GM03348 (cell line): ENCODE measurements at places on chromosomes 13 and 19.

DNA sequence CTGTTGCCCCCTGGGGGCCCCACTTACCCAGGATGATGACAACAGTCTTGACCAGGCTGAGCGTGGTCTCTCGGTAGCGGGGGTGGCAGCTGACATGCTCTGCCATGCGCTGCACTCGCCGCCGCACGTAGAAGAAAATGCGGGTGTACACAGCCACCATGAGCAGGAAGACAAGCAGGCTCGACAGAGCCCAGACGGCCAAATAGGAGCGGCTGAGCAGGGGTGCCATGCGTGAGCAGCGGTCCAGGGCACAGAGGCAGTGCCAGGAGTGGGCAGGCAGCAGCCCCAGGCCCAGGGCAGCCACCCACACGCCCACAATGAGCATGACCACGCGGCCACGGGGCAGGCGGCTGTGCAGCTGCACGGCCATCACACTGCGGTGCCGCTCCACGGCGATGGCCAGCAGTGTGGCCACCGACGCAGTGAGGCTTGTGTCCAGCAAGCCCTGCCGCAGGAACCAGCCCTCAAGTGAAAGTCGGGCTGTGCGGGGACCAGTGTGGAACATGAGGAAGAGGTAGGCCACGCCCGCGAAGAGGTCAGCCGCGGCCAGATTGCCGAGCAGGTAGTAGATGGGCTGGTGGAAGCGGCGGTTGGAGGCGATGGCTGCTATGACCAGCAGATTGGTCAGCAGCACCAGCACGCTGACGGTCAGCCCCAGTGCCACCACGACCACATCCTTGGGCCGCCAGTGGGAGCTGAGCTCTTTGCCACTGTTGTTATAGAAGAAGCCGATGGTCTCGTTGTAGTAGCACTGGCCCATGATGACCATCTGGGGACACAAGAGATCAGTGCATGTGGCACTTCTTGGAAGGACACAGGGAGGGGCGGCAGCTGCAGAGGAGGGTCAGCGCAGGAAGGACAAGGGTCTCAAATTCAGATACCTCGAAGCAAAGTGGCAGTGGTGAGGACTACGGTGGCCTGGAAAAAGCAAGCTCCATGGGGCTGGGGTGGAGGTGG is 1.2 kb downstream of the LPAR2 start:
- no peak for DNase-seq

DNA sequence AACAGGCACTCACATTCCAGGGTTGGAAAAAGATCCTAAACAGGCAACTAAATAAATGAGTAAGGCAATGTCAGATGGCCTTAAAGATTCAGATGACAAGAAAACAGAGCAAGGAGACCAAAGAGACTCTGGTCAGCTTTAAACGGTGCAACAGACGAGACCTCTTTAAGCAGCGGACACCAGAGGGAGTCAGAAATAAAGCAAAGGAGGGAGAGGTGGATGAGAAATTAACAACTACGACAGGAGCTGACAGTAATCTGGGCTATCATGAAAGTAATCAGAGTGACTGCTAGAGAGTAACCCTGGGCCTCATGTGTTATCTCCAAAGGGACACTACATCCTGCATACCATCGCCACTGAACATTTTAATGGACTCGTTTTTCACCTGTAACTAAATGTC is 1.1 kb downstream of the ZNF550 start:
- DNase-seq: peak; percentile 45

DNA sequence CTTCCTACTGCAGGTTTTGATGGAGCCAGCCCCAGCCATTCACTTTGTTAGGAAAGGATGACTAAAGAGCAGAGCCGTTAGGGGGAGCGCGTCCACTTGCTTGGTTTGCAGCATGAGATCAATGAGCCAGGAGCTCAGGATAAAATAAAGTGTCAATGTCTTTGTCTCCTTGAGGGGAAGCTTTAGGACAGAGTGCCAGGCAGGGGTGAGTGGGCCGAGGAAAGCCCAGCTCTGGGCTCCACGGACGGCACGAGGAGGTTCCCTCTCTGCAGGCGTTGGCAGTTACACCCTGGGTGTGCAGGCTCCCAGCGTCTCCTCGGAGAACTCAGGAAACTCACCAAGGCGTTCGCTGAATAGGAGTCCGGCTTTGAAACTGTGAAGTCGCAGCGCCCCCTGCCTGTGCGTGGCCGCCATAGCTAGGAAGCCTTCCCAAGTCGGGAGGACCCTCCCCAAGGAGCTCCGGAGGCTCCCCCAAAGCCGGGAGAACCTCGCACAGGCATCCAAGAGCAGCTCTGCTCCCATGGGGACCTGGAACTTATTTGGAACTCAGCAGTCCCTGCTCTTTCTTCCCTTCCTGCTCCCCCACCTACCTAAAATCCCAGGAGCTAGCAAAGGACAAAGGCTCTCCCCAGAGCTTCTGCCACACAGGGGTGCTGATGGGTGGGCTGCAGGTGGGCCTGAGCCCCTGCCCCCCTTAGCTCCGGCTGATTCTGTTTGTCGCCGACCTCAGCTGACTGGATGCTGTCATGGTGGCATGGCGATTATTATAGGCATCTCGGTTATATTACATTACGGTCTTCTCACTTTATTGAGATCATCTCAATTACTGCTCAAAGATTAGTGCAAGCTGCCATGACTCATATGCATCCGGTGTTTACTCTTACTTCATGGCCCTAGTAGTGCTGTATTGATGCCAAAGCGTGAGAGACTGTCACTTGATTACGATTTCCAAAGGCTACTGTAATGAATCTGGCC is 34.4 kb downstream of the GSX1 start:
- DNase-seq: peak; percentile 93

GRCh38 chr19:30084390-30084819 is 142.4 kb downstream of the URI1 start:
- DNase-seq: no peak

DNA sequence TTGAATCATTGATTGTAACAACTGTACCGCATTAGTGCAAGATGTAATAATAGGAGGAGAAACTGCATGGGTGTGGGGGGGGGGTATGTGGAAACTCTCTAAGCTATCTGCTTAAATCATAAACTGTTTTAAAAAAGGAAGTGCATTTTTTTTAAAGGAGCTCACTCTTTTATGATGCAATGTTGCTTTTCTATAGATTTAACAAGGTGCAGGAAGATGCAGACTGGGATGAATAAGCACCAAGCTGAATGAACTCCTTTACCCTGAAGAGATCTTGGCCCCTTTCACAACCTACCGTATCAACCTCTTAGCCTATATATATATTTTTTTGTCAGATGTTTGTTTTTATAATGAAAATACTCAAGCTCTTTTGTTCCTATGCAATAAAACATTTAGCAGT is 95.9 kb downstream of the AKAP11 start:
- DNase-seq: no peak

DNA sequence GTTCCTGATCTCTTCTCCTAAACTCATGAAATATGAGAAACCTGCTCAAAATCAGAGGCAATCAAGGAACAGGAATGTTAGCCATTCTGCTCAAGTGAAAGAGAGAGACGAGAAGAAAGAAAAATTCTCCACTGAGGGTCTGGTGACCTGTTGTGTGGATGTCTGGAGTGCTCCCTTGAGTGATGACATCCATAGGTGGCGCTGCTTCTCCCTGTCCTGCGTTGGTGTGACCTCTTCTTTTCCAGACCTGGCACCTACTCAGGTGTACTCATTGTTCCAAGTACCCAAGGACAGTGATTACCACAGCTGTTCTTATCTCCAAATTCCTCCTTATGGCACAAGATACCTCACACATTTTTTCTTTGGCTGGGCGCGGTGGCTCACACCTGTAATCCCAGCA is 4.0 kb downstream of the ZNF223 start:
- no peak for DNase-seq

GRCh38 chr19:18683109-18683957 is at the start of gene CRTC1:
Gene CRTC1 (plus strand): TSS chr19:18683680. CDS start chr19:18683703, 23 bp downstream.
- DNase-seq: peak; percentile 100

DNA sequence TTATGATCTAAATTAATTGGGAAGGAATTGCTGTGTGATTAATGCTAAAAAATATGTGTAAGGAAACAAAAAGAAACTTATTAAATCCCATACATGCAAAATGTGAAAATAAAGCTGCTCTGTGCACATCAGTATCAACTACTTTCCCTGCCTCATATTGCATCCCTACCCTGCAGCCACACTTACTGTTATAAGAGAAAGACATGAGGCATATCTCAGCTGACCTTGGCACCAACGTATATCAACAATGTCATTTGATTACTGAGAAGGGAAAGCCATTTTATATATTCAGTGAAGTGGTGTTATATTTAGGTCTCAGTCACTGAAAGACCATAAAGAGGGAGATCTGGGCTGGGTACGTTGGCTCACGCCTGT is 585.1 kb downstream of the GPC6 start:
- no peak for DNase-seq

- DNase-seq: no peak
These were observed 3.8 kb upstream of the SLC6A16 start for GRCh38 chr19:49328741-49329140.

DNA sequence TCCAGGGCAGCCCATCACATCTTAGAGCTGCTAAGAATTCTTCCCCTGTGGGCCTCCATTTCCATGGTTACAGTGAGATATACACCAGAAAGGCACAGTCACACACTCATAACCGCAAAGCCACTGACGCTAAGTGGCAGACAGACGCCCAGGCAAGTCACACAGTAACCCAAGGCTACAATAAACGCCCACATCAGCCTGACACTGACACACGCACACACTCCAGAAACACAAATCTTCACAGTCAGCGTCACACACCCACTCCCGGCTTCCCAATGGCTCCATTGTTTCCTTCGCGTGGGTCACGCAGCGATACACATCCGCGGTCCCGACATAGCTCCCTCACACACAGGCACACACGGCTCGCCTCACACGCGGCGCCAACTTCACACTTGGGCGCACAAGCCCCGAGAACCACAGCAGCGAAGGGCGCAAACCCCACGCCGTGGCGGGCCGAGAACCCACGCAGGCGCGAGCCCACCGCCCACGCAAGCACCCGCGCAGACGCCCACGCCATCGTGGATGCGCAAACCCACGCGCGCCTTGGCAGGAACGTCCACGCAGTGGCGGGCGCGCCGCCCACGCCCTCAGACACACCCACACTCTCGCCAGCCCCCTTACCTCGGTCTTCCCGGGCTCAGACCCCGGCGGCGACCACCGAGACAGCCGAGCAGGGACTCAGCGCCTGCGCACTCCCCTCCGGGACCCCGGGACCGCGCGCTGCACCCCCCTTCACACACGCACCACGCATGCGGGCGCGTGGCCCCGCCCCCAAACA is at the start of gene ZNF667:
Gene ZNF667 (minus strand): TSS at position 695 of the 778 bp plus-strand sequence. CDS start 14,975 bp downstream, outside the sequence.
- DNase-seq: peak; percentile 25

DNA sequence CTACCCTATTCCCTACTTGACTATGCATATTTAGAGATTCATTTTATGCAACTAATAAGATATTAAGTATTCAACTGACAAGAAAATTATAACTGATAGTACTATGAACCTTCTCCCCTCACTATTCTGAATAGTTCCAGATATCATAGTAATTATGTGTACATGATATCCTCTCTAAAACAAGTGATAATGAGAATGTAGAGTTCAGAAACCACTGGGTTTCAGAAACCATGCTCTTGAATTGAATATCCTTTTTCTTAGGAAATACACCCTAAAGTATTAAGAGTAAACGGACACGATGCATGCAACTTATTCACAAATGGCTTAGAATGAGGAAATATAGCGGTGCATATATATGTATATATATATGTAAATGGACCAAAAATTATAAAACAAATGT is 160.9 kb downstream of the TBC1D4 start:
- DNase-seq: no peak

DNA sequence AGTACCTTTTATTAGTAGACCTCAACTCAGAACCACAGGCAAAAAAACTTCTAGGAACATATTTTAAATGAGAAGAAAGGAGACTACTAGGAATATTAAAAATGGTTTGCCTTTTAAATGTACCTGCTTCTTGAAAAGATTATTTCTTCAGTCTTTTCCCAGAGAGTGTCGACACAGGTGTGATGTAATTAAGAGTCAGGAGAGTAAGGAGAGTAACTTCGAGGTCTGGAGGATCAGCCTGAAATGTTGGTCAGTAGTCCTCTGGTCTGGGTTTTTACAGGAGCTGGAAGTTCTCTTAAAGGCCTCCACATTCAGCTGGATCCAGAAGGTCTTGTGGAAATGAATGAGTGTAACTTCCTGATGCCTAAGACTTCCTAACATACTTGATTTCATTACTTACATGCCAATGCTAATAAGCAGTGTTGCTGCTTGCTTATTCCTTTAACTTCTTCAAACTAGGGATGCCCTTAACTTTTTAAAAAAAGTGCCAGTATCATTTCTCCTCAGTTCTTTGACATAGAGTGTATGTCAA is at the start of gene KCTD4:
Gene KCTD4 (minus strand): TSS at position 345 of the 532 bp plus-strand sequence. CDS start 6,478 bp downstream, outside the sequence.
- DNase-seq: peak; percentile 33

DNA sequence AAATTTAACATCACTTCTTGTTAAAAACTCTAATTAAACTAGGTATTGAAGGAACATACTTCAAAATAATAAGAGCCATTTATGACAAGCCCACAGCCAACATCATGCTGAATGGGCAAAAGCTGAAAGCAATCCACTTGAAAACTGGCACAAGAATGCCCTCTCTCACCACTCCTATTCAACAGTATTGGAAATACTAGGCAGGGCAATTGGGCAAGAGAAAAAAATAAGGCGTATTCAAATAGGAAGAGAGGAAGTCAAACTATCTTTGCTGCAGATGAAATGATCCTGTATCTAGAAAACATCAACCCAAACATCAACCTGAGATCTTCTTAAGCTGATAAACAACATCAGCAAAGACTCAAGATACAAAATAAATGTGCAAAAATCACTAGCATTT is 15.6 kb upstream of the LILRB1 start:
- DNase-seq: no peak

DNA sequence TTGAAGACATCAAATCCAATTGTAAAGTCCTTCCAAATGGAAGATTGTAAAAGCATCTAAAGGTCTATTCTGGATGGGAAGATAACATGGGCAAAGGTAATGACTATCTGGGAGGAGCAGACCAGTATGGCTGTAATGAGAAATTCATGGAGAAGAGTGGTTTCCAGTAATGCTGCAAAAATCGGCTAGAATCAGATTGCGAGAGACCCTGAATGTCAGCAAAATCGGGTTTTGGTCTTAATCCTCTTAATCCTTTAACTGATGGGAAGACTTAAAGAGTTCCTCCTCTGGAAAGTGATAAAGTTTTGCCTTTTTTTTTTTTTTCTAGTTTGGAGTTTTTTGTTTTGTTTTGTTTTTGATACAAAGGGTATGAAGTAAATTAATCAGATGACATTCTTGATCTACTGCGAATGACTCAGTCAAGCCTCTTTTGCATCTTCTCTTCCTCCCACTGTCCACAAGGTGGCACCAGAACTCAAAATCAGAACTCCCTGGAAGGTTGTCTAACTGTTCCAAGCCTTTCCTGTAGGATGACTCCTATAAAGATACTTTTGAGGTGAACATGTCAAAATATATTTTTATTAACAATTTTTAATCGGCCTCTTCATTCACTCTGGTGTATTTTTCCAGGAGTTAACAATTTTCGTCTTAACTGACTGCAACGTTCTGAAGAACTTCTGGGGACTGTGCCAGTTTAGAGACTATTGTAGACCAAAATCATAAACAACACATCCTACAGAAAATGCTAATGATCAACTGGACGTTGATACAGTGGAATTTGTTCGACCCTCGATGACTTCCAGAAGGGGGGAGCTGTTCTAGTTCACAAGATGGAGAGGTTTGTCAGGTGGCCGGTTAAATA is 213.3 kb upstream of the MIR17HG start:
- peak; percentile 62 for DNase-seq

- peak; percentile 74 for DNase-seq
These were observed 14.6 kb upstream of the C13orf42 start for GRCh38 chr13:51125495-51126226.
